Calu3 (cell line): ENCODE measurements at places on chromosomes 1 and 21.

DNA sequence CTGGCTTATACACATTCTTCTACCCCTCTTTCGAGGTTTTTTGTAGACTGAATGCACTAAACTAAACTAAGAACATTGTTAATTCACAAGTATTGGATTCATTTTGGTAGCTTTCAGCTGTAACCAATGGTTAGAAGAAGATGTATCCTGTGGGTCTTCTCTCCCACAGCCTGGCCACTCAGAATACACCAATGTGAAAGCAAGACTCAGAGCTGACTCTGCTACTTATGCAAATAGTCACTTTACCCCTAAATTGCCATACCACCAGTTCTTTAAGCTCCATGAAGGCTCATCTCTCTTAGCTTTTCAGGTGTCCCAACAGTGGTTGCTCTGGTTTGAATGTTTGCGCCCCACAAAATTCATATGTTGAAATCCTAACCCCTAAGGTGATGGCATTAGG is 60.1 kb downstream of the RGS13 start:
- DNase-seq = no peak

DNA sequence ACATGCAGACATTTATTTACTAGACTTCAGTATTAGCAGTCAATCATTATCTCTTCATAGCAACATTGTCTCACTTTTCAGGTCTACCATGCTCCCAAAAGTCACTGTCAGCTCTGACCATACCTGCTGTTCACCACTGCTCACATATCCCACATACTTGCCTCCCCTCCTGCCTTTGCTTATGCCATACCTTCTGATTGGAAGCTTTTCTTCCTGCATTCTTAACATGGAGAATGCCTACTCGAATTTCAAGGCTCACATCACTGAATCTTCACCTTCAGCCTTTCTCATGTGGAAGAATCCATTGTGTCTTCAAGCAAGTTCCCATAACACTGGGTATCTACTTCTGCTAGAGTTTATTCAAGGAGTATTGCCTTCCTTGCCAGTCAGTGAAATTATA is 135.4 kb downstream of the NTNG1 start:
- DNase-seq = no peak

- DNase-seq = no peak
These were observed 13.0 kb upstream of the EPHX4 start for GRCh38 chr1:92016720-92017316.

DNA sequence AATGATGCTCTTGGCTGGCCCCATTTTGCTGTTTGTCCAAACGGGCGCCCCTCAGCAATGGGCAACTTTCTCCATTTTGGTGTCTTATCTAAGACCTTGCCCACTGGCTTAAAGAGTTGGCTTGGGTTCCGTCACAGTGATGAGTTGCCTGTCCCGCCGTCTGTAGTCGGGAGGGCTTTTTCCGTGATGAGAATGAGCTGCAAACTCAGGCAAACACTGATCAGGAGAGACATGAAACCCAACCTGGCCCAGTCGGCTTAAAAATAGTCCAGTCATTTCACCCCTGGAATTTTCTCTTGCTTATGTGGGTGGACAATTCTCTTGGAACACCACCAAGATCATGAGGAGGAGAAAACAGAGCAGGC is 79.3 kb downstream of the ST6GALNAC3 start:
- DNase-seq = no peak

DNA sequence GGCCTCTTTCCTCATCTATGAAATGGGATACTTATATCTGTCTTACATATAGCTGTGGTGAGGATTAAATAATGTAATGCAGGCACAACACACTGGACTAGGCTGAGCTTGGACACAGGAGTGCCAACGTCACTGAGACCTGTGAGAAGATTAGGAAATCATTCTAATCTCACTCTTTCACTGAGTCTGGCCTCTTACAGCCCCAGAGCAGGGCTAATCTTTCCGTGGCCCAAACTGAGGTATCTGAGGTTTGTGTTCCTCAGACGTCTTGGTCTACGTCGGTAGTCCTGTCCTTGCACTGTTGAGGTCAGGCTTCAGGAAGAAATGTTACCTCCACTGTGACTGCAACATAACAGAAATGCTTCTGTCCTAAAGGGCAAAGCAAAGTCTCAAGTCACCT is 22.6 kb upstream of the A3GALT2 start:
- no peak for DNase-seq

GRCh38 chr1:166915042-166915441 is 39.0 kb upstream of the TADA1 start:
- DNase-seq = no peak

- DNase-seq = no peak
These were observed 100.9 kb downstream of the RIPK4 start for GRCh38 chr21:41665766-41666595.

DNA sequence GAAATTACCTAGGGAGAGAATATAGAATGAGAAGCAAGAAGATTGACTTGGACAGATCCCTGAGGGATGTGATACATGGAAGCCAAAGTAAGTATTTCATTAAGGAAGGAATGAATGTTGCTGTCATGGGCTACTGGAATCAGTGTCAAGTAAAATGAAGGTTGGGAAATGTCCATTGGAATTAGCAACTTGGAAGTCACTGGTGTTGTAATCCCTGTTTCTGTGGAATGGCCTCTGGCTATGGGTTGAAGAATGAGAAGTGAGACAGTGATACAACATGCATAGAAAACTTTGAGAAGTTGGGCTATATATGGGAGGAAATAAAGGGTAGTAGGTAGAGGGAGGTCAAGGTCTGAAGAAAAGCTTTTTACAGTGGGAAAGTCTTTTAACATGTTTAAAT is 54.7 kb downstream of the CCDC18 start:
- DNase-seq = no peak
